ENCODE measurements at places on chromosomes 1 and 21.

- no peak for DNase-seq
Measured at GRCh38 chr1:53562981-53563379, 103.8 kb downstream of the DMRTB1 start.

DNA sequence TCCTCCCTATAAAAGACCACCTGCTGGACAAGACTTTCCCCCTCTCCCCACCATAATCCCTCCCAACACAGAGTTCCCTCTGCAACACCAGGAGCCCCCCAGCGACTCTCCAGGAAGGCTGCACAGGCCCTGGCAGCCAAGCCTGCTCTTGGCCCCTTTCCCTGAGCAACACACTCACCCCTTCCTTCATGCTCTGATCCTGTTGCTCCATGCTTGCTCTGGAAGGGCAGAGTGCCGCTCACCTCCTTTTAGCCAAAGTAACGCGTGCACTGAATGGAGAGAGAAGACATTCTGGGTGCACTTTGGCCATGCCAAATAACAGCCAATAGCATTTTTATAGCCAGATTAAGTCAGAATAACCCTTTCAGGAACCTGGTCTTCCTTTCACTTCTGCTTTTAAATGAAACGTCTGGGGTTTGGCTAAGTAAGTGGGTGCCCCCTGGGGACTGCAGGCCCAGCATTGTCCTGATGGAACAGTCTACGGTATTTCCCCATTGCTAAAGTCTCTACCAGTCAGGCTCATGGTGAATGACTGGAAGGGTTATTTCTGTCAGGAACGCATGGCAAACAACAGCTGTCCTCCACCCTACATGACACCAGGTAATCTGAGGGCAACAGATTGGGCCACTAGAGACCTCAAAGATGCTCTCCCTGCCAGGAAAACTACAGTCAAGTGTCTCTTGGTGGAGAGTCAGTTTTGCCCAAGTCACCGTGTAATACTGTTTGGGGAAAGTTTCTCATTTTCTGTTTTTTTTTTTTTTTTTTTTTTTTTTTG, at the start of gene SLC2A5:
Gene SLC2A5 (minus strand): TSS at position 310 of the 775 bp plus-strand sequence. CDS start 99 bp downstream, at position 211.
- peak; percentile 50 for DNase-seq

GRCh38 chr1:178485541-178485981, 11.2 kb downstream of the CLEC20A start:
- no peak for DNase-seq

DNA sequence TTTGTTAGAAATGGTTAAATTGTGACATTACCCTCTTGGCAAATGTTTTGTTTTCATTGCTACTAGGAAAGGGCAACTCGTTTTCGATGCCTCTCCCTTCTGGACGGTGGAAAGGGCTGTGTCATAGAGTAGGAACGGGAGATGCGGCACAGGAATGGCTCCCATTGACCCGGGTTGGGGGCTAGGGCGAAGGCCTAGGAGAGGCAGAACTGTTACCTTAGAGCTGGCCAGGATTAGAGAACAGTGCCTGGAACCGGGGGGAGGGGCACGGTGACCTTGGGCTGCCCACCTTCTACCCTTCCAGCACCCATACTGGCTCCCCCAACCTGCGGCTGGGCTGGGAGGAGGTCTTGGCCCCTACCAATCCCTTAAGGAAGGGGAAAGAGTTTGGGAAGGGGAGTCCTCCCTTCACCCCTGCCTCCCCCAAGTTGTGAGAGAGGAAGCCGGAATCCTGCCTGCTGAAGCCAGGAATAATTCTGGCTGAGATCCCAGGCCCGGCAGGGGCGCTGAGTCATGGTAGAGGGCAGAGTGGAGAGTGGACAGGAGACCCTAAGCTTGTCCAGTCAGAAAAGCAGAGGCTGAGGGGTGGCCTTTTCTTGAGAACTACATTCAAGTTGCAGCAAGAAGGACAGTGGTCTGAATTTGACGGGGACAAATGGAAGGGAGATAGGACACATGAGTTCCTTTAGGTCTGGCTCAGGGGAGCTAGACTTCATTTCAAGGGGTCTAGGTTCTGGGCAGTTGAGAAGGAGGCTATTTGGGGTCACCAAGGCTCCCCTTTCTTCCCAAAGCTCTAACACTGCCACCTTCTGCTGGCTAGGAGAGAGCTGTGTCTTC, 8.2 kb downstream of the LMNA start:
- peak; percentile 92 for DNase-seq

DNA sequence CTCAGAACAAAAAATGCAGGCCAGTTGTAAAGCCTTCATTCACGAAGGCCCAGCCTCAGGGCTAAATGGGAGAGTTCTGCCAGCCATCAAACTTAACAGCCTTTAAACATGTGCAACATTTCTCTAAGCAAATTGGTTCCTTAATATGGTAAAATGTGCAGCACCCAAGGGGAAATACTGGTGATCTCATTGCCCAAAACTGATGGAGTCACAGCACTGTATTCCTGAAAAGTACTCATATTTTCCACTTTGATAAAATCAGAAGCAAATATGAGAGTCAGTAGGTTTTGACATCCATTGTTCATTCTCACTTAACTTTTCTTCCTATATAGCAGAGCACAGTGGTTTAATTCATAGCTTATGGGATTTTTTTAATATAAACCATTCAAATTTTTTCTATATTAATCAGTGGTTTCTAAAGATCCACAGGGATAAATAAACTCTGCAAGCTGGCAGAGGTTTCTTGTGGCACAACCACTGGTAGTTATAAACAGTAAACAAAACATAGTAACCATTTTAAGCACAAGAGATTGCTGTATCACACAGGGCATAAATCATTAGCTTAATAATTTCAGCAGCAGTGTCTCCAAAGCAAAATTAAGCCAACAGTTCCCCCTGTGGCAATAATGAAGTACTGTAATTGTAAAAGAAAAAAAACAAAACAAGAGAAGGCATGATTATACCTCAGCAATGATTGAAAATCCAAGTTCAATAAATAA, 106.9 kb upstream of the LYPLAL1 start:
- peak; percentile 67 for DNase-seq

GRCh38 chr1:197892684-197893083, 9.7 kb upstream of the C1orf53 start:
- DNase-seq = no peak

DNA sequence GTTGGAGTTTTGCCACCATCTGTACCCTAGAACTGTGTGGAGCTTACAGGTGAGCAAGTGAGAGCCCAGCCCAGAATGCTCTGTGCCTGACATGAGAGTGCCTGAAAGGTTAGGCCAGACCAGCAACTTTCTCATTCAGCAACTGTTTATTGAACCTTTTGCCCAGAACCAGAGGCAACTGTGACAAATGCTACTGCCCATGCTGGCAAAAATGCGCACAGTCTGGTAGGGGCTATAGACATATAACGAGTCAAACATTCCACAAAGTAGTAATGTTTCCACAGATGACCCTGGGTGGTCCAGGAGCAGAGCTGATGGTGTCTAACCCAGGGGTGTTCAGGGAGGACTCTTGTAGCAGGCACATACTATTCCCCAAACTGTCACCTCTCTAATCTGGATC, 56.0 kb upstream of the GCLM start:
- DNase-seq = no peak

- DNase-seq = no peak
Measured at GRCh38 chr1:210299501-210299900, 29.2 kb upstream of the HHAT start.

DNA sequence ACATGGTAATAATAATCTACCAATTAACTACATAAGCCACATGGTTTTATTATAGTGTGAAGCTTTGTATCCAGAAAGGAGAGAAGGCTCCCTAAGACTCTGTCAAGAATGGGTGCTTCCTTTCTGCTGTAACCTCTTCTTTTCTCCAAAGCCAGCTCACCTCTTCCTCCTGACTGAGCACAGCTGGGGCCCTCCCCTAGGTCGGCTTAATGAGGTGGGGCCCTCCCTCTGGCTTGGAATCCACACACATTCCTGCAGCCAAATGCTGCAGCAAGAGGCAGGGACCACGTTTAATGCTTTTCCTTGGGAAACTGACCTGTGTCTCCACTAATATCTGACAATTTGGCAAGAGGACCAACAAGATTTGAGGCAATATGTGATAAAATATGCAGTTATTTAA, 94.8 kb downstream of the DSCAM start:
- DNase-seq = no peak

DNA sequence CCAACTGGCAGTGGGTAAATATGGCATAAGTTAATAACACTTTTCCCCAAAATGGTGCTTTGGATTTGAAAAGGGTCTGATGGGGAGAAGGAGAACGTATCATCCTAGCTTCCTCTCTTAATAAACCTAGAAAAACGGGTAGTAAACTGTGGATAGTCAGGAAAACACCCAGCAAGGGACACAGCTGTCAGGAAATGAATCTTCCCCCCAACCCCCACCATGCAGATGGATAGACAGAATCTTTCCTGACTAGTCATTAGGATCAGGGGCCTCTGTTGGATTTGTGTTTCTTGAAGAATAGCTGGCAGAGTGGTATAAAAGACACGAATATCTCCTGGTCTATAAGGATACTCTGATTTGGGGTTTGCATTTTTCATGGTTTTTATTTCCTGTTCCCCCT, 22.5 kb upstream of the LAX1 start:
- DNase-seq = peak; percentile 29

DNA sequence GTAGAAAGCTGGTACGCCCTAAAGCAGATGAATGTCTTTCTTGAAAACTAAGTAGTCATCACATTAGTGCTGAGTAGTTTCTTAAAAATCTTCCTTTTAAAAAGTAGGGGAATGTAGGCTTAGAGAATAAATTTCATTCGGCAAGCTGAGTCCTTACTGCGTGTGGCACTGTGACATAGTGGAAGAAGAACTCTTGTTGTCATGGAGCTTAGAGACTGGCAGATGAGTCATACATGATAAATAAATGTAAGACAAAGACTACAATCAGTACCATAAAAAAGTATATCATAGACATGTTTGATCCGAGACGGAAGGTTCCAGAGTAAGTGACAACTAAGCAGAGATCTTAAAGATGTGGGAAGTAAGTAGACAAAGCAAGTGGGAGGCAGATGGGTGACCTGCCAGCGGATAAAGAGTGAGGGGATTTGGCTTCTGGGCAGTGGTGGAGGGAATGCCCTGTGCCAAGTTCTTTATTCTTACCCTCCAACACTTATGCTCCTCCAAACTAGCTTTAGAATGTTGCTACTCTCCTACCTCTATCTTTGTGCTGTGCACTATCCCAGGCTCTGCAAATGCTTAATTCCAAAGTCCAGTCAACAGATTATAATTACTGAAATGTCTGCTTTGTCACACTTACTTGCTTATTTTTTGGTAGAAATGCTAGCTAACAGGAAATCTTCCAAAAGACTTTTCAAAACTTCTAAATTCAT, 608.5 kb upstream of the USP24 start:
- no peak for DNase-seq
